NCI-H2107 (cell line): ENCODE measurements at places on chromosomes 3 and 15.

GRCh38 chr3:190173426-190173825 is 52.7 kb upstream of the P3H2 start:
- DNase-seq, result no peak

DNA sequence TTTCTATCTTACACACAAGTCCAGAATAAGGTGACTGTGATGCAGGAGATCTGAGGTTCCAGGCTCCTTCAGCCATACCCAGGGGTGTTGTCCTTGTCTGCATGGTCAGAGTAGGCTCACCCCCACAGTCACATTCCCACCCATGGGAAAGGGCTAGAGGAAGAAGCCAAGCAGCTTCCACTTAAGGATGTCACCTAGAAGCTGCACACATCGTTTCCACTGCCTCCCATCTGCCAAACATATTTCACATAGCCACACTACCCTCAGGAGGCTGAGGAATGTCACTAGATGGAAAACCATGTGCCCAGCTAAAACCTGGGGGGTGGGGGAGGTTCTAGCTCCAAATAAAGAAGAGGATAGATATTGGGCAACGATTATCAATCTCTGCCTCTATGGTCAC is 58.1 kb downstream of the TMEM39A start:
- DNase-seq, result no peak

- DNase-seq, result no peak
Observed at GRCh38 chr15:99706557-99707303, 26.5 kb downstream of the LYSMD4 start.

DNA sequence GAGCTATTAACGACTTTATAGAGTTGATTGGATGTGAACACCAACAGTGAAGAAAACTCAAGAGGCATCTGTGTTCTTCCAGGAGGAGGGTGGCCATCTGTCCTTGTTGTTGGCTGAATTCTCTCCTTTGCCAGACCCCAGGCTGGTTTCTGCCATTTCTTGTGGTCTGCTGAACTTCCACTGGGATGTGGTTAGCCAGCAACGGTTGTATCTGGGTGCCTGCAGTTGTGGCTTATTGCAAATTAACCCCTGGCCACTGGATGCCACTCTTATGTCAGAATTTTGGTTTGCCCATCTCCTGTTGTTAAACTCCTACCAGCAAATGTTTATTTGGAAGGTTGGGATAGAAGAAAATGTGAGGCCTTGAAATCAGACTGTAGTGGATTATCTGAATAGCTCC is 163.6 kb upstream of the TBC1D5 start:
- DNase-seq, result no peak

DNA sequence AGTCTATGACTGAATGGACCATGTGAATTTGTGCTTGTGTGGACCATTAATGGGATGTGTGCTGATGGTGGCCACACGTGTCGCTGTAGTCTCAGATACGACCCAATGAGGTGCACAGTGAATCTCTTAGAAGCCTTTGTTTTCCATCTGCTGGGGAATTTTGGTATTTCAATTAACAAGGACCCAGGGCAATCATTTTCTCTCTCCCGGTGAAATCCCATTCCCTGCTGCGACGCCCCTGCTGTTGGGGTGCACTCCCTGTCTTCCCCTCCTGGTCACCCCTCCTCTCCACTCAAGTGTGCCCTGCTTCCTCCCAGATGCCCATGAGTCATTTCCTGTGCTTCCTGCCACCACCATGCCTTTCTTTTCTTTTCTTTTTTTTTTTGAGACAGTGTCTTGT is 32.7 kb downstream of the EBLN2 start:
- DNase-seq, result no peak

- no peak for DNase-seq
Observed at GRCh38 chr3:16290827-16291196, 25.8 kb downstream of the OXNAD1 start.

- no peak for DNase-seq
Observed at GRCh38 chr15:41927536-41927935, 33.7 kb upstream of the SPTBN5 start.

GRCh38 chr3:138241061-138241460 is 54.0 kb downstream of the ARMC8 start:
- DNase-seq, result no peak
